Skin of body (tissue), 3 donors: ENCODE measurements at places on chromosomes 2 and 18.

GRCh38 chr2:2271469-2271941, 59.6 kb downstream of the MYT1L start:
- DNase-seq = no peak

GRCh38 chr18:21739604-21740537, 721 bp upstream of the MIB1 start:
- DNase-seq = no peak

GRCh38 chr2:152858594-152859265, 140.3 kb downstream of the ARL6IP6 start:
- no peak for DNase-seq

DNA sequence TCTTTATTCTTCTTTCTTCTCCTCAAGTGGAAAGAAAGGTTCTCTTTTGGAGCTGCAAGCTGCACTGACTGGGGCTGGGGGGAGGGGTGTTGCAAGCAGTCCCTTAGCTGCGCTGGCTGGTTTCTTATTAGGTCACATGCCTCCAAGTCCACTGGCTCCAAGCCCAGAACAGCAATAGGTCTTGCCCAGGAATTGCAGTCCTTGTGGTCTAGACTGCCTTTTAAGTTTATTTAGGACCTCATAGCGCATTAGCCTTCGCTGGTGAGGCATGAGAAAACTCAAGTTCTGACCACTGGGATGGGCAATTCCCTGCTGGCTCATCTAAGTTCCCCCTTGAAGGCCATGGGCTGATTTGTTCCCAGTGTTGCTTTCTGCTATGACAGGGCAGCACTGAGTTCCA, 138.6 kb upstream of the SCN7A start:
- peak; percentile 43 for DNase-seq

- no peak for DNase-seq
These were observed 70.3 kb downstream of the HAUS1 start for GRCh38 chr18:46174342-46175041.

DNA sequence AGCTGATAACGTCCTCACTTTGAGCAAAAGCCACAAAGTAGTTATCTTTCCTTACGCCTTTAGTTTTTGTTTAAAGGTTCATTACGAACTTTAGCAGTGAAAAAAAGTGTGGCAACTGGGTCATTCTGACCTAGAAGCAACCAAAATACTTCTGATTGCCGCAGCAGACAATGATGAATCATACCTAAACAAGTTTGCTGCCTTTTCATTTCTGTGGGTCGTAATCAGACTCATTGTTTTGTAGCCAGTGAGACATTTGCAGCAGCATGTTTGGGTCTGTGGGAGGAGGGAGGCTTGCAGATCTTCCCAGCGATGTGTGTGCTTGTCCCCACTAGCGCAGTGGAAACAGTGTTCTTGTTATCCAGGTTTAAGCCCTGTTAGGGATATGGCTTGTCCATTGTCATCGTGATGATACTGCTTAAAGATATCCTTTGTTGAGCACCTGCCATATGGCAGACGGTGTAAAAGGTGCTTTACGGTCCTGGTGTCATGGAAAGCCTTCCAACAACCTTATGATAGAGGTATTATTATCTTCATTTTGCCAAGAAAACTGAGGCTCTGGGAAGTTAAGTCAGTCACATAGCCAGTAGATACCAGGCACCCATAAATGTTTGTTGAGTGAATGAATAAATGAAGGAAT, 1.3 kb upstream of the GREB1 start:
- DNase-seq = no peak

GRCh38 chr18:50665519-50665918, 105.6 kb downstream of the MAPK4 start:
- no peak for DNase-seq

- no peak for DNase-seq
These were observed 84.3 kb downstream of the UXS1 start for GRCh38 chr2:106109675-106110424.

DNA sequence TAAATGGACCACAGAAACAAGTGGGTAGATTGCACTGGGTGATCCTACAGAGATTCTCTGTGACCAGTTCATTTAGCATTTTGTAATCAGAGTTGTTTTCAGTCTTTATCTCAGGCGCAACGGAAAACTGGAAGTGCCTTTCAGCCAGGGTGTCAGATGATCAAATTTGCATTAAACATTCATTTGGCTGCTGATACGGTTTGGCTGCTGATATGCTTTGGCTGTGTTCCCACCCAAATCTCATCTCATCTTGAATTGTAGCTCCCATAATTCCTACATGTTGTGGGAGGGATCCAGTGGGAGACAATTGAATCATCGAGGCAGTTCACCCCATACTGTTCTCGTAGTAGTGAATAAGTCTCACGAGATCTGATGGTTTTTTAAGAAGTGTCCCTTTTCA, 1396.1 kb upstream of the TMEFF2 start:
- DNase-seq = no peak

DNA sequence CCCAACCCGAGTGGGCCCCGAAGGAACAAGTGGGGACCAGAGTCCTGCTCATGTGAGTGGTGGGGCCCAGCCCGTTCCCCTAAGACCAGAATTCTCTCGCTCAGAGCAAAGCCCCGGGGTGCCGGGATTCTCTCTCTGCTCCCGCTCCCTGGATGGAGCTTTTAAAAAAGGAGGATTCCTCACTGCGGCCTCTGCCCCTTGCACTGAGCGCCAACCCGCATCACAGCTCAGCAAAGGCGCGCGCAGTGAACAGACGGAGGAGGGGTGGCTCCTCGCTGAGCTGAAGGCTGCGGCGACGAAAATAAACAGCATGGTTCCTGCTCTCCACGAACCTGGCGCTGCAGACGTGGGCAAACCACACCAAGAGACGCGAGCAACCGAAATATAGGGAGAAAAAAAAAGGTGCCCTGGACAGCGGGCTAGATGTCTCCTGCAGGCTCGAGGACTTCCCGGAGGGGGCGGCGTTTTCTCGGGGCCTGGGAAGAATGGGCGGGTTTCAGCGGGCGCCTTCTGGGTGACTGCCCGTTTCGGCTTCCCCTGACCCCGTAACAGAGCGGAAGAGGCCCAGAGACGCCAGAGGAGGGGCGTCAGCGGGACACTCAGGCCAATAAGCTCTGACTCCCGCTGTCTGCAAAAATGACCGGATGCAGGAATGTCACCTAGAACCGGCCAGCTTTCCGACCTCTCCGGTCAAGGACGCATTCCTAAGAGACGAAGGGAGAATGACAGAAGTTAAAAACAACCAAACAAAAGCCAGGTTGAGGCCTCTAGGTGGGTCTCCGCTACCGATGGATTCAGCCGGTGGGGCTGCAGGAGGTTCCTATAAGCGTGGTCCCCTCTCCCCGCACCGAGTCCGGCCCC, 819 bp upstream of the KLF11 start:
- DNase-seq = peak; percentile 74

DNA sequence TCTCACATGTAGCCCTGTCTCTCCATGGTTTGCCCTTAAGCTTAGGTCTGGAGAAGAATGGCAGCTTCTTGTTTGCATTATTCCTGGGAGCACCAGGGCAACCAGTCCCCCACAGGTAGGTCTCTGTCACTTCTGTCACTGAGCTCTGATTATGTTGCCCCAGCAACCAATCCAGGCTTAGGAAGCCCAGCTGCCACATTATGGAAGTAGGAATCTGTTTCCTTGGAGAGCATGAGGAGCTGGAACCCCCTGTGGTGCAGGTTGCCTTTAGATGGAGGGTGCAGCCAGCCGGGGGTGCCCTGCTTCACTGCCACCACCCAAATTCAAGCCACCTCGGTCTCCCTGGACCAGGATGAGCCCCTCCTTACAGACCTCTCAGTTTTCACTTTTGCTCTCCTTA, 4.8 kb downstream of the RESP18 start:
- no peak for DNase-seq

GRCh38 chr2:233129351-233129978, 69.3 kb downstream of the INPP5D start:
- no peak for DNase-seq

GRCh38 chr2:41998186-41999127, 49.4 kb upstream of the PKDCC start:
- peak; percentile 65 for DNase-seq

DNA sequence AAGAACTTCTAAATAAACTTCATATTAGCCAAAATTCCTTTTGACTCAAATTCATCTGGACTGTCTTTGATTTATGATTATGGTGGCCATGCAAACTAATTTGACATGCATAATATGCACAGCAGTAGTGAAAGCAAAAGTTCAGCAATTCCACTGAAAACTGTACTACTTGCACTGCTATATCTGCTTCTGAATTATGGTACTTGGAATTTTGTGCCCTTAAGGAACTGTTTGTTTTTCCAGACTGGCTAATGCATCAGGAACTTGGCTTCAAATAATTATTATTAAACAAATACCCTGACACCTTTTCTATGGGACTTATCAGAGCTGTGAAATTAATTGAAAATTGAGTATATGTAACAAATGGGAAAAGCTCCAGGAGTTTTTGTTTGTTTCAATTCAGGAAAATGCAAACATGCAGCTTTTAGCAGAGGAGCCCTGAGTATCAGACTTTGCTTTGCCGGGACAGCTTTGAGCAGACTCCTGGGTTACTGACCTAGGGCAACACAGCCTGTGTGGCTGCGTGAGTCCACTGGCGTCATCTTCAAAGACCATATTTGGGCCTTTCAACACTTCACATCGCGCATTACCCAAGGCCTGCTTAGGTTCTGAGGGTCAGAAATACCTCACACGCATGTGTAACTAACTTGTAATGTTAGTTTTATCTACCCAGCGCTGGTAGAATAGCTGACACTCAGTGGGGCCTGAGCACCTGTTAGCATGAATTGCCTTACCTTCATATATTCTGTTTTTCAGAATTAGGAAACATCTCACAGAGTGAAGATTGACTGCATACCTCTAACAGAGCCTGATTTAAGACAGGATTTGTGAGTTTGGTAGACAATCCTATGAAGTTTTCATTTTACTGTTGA, 35.4 kb downstream of the CFAP221 start:
- no peak for DNase-seq

- no peak for DNase-seq
These were observed 3.0 kb downstream of the NRBP1 start for GRCh38 chr2:27431395-27431794.

- DNase-seq = no peak
These were observed 70.3 kb upstream of the RMDN2 start for GRCh38 chr2:37854676-37855282.

- no peak for DNase-seq
These were observed 920.6 kb upstream of the PIK3C3 start for GRCh38 chr18:41034413-41034812.

DNA sequence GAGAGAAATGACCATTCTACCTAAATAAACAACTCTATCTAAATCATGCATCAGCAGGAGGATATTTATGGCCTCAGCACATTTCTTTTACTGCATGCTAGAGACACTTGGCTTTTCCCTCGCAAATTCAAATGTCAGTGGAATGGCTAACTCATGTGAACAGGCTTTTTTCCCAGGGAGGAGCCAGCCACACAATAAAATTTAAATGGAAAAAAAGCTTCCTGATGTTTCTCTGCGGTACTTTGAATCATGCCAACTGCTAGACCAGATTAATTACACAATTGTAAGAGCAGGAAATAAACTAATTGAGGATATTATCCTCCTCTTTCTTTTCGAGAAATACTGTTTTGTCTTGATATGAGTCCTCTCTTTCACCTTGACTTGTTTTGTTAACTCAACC, 676.3 kb downstream of the IRS1 start:
- DNase-seq = peak; percentile 44

DNA sequence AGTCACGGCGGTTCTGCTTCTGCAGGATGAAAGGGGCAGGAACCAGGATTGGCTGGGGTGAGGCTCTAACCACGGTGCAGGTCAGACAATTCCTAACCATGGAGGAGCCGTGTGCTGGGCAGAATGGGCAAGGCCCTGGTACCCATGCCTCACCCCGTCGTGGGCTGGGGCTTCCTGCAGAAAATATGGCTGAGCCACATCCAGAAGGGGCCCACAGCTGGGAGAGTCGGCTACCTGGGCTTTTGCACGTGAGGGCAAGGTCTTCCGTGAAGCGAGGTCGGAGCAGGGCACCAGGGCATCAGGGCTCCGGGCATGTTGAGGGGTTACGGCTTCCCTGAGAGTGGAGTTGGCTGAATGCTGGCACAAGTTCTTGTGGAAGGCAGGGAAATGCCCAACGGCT, 147.8 kb downstream of the ARHGAP28 start:
- DNase-seq = no peak

DNA sequence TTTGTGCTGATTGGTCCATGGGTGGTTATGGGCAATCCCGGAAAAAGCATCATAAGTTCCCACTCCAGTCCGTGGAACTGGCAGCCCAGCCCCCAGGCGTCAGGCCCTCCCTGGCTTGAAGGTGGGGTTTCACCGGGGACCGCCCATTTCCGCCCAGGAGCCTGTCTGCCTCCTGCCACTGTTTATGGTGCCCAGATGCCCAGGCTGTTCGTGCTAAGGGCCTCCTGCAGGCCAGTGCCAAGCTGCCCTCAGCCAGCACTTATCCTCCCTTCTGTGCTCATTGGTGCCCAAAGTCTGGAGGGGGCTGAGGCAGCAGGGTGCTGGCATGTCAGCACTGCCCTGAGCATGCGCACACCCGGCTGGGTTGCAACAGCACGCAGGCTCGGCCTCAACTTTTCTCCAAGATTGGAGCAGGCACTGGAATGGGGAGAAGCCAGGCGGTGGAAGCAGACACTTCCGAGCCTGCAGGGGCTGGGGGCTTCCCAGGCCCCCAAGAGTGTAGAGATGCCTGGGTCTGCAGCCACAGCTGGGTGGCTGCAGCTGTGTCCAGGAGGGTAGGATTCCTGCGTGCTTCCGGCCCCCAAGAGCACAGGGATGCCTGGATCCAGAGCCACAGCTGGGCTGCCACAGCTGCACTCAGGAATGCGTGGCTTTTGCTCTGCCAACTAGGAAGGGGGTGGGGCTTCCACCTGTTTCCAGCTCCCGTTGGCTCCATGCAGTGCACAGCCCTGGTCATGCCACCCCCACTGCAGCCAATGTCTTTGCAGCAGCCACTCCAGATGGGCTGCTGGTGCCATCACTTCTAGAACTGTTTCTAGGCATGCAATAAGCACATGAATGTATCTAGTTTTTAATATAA, 74.0 kb downstream of the AGPS start:
- DNase-seq = no peak

GRCh38 chr18:7207366-7207915, 23.4 kb upstream of the LRRC30 start:
- DNase-seq = no peak

DNA sequence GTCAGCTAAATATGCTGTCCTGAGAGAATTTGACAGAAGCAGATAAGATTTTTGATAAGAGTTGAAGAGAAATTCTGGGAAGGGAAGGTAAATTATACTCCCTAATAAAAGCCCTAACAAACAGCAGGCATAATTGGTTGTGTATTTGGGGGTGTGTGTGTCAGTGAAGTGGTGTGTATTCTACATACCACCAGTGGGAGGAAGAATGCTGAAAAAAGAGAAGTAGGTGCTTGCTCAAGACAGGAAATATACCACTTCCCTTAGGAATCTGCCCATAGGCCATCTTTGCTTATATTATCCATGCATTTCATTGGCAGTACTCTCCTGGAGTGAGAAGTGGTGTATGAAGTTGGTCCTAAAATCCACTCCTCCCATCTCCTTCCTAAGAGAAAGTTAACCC, 76.2 kb downstream of the FMNL2 start:
- no peak for DNase-seq

- no peak for DNase-seq
These were observed 131.8 kb downstream of the TWIST2 start for GRCh38 chr2:238979636-238980035.
